ENCODE measurements at places on chromosomes 13 and 19. TPM values are rescaled to one million over a fixed set of nuclear protein-coding genes. Genes with fewer than 3 reads are reported as not detected.

The FSD1 gene
- 34.1 TPM for total RNA-seq

The AMER2 gene
- total RNA-seq: not detected

The C13orf42 gene
- total RNA-seq: not detected

The SPINT2 gene
- 1.3 TPM for total RNA-seq

The ZNF527 gene
- 6.1 TPM for total RNA-seq

The ZNF98 gene
- total RNA-seq: not detected

The ZNF284 gene
- total RNA-seq: 3.0 TPM

The ZNF682 gene
- 0.65 TPM for total RNA-seq

The CGB1 gene
- total RNA-seq: not detected

The NCAN gene
- not detected for total RNA-seq

The PPP1R13L gene
- 4.2 TPM for total RNA-seq

The NTN5 gene
- total RNA-seq: not detected
